Activated naive CD4-positive, alpha-beta T cell (primary cell): ENCODE measurements at places on chromosomes 6 and 20.

- DNase-seq: no peak
Measured at GRCh38 chr6:130575971-130576370, 210.2 kb downstream of the TMEM200A start.

DNA sequence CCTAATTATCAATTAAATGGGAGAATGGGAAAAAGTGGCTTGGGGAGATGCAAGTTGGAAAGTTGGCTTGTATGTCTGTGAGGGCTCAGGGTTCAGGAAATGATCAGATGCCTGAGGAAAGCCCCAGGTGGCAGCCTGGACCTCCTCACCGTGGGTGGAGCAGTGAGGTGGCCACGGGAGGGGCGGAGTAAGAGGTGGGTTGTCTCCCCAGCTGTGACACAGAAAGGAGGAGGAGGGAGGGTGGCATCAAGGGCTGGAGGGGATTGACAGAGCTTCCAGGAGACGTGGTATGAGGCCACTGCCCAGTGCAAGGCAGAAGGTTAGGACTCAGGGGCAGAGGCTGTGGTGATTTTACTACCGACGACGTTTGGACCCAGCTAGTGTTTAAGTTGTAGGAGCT is 672.2 kb downstream of the PRKN start:
- DNase-seq: no peak

DNA sequence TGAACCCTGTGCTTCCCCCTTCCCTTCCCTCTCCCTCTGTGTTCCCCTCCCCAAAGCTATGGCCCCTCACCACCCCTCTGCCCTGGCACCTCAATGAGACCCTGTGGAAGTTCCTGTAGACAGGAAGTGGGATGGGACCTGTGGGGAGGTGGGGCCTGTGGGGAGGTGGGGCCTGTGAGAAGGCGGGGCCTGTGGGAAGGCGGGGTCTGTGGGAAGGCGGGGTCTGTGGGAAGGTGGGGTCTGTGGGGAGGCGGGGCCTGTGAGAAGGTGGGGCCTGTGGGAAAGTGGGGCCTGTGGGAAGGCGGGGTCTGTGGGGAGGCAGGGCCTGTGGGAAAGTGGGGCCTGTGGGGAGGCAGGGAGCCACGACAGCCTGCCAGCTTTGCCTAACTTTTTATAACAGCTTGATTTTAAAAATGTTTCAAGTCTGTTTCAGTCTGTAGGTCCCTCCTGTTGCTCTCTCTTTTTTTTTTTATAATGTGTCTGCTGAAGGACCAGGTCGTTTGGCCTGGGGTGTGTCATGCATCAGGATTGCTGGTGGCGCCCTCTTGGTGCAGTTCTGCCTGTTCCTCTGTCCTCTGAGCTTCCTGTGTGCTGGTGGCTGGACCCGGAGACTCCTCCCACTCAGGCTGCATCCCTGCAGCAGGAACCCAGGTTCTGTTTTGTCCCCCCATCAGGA is 70.5 kb upstream of the SLCO4A1 start:
- DNase-seq: no peak

DNA sequence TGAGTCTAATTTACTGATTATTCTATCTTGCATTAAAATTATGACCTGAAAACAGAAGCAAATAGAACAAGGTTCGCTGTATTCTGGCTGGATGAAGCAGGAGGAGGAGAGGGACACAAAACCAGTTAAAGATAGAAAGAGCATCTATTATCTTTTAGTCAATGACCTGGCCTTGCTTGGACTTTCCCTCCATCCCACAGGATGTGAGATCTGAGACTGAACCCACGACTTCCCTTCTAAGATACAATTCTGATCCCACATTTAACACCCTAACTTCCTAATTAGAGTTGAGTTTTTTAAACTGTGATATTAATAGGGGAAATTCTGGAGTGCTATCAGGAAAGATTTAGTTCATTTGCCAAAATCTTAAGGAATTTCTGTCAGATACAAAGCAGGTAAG is 3.1 kb upstream of the HLA-DQA2 start:
- DNase-seq: no peak

DNA sequence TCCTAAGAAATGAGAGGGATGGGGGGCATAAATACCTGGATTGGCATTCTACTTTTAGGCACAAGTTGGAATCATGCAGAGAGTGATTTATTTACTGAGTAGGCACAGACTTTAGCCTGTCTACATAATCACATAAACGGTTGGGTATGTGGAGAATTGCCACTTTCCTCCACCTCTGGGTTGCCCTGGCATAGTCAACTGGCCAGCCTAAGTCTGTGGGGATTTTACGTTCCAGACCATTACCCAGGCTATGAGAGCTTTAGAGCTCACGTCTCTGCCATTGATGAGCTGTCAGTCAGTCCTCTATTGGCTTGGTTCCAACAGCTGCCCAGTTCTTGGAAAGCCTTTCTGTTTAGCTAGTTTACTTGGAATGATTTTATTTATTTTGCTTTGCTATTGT is 5.0 kb upstream of the BHLHE23 start:
- no peak for DNase-seq

GRCh38 chr20:38601216-38602184 is at the start of gene ARHGAP40:
Gene ARHGAP40, plus strand, starts transcription at chr20:38601809.
- DNase-seq: no peak

- DNase-seq: no peak
Measured at GRCh38 chr6:170493354-170493753, 59.8 kb downstream of the PSMB1 start.

GRCh38 chr20:10114598-10114997 is 79.8 kb downstream of the ANKEF1 start:
- no peak for DNase-seq

GRCh38 chr6:122788663-122789181 is 336 bp upstream of the SMPDL3A start:
- no peak for DNase-seq

DNA sequence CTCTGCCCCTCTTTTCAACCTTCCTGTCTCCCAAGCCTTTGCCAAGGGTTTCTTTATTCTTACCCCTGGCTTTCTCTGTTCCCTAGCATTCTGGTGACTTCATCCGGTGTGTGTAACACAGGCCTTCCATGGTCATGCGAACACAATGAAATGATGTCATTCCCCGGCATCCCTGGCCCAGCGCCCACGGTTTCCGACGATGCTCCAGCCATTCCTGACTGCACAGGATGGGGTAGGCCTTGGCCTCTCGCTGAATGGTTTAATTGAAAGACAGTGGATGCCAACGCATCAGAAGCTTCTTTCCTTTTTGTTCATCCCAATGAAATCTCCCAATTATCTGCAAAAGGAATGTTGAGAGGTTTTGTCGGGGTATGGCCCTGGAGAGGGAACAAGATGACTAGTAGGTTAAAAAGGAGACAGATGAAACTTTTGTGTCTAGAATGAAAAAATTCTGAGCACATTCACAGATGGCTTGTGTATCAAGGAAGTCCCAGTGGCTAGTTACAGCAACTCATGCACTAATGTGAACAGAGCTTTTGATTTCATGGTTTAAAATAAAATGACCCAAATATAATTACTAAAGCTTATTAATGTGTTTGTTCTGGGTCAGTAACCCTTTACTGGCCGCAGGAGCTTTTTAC is 655.0 kb downstream of the QKI start:
- DNase-seq: no peak

DNA sequence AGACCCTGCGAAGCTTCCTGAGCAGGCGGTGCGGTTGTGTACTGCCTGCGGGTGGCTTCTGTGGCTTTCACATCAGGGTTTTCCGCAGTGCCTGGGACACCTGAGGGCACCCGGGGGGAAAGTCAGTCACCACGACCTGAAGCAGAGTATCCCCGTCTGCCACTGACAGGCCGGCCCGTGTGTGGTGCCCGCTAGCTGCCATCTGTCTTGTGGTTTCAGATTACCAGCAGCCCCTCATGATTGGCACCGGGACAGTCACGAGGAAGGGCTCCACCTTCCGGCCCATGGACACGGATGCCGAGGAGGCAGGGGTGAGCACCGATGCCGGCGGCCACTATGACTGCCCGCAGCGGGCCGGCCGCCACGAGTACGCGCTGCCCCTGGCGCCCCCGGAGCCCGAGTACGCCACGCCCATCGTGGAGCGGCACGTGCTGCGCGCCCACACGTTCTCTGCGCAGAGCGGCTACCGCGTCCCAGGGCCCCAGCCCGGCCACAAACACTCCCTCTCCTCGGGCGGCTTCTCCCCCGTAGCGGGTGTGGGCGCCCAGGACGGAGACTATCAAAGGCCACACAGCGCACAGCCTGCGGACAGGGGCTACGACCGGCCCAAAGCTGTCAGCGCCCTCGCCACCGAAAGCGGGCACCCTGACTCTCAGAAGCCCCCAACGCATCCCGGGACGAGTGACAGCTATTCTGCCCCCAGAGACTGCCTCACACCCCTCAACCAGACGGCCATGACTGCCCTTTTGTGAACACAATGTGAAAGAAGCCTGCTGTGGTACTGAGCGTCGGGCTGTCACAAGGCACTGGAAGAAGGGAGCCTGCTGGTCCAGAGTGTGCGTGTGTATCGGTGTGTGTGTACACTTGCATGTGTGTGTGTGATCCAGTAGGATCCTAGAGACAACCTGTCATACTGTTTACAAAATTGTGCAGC is 54.4 kb downstream of the GOPC start:
- DNase-seq: peak; percentile 35

- DNase-seq: no peak
Measured at GRCh38 chr20:15927893-15928650, 645.2 kb downstream of the KIF16B start.

DNA sequence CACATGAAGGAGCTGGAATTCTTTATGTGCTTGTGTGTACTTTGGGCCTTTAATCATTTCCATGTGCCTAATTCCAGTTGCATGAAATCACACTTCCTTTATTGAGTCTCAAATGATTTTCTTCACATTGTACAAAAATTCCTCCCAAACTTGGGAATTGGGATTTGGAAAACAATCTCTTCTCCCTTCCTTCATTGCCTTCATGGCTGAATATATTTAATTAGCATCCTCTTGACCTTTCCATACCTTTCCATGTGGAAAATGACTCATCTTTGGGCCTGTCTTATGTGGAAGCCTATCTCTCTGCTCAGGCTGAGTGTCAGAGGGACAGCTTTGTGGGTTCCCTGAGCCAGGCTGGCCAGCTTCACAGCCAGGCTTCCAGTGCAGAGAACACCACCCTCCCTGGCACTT is 33.0 kb upstream of the CDH4 start:
- DNase-seq: no peak

GRCh38 chr20:34193051-34193450 is 48.2 kb upstream of the ASIP start:
- no peak for DNase-seq

DNA sequence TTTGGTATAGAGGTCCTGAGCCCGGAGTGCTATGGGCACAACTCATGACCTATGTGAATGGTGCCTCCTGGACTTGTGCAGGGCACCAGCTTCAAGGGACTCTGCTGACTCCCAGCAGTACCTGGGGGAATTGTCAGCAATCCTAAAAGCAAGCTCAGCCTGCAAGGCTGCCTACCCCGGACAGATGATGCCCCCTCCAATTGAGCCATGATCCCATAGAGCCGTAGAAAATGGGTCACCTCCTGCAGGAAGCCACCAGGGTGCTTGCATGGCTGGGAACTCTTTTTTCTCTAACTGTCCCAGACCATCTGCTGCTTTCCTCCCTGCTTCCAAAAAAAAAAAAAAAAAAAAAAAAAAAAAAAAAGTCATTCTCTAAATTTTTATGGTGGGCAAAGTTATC is 12.9 kb upstream of the PRND start:
- no peak for DNase-seq

DNA sequence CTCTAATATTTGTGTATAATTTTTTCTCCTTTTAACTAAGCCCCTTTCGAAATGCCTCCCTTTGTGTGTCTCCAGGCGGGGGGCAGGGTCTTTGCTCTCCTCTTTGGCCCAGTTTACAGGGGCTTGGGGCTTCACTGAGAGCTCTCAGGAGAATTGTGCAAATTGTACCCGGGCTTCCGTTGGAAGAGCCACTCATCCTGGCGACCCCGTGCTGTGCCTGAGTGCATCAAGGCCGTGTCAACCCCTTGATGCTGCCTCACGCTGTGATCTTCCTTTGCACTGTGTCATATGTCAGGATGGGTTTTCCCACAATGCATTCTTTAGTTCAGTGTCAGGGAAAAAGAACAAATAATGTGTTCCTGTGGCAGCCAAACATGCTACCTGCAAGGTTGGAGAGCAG is 118.0 kb upstream of the POU3F2 start:
- DNase-seq: no peak

DNA sequence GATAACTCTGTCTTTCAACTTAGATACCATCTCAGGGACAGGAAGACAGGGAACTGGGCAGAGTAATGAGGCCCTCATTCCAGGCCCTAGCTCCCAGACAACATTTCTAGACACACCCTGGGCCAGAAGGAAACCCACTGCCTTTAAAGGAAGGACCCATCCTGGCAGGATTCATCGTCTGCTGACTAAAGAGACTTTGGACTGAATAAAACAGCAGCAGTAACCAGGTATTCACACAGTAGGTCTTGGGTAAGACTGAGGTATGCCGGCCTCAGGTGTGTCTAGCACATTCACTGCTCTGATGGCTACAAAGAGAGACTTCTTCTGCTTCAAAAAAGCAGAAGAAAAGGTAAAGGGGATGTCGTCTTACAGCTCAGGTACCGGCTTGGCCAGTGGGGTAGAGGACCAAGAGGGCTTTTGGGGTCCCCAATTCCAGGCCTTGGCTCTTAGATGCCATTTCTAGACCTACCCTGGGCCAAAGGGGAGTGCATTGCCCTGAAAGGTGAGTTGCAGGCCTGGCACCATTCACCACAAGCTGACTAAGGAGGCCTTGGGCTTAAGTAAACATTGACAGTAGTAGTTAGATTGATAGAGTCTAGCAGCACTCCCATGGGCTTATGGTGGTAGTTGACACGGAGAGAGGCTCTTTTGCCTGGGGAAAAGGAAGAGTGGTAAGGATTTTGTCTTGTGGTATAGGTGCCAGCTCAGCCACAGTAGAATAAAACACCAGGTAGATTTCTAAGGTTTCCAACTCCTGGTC is 13.4 kb downstream of the SNX14 start:
- DNase-seq: no peak

GRCh38 chr20:63108247-63108646 is 101.5 kb upstream of the BHLHE23 start:
- no peak for DNase-seq

DNA sequence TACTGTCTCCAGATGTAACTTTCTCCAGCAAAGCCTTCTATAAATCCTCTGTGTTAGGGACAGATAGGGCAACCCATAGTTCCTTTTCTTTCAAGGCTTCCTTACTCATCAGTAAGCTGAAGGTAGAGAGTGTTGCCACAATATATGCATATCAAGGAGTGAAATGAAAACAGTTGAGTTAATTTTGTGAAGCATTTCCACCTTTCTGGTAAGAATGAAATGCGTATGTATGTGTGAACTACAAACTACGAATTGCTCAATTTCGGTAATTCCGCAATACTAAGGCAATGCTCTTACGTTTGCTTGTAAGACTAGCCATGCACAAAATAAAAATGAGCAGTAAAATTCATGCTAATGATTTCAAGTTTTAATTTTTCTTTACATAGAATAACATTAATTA is 61.2 kb upstream of the HBS1L start:
- no peak for DNase-seq

- DNase-seq: no peak
Measured at GRCh38 chr20:58192065-58192464, 36.4 kb downstream of the ANKRD60 start.

GRCh38 chr6:19714434-19715166 is 122.6 kb upstream of the ID4 start:
- no peak for DNase-seq
